Right hindlimb (tissue), 1 donor: ENCODE measurements at places on chromosomes 1 and 21.

- DNase-seq, result no peak
Measured at GRCh38 chr1:203480084-203480483, 4.5 kb downstream of the PRELP start.

- DNase-seq, result no peak
Measured at GRCh38 chr1:80064524-80064923, 1058.0 kb upstream of the ADGRL4 start.

DNA sequence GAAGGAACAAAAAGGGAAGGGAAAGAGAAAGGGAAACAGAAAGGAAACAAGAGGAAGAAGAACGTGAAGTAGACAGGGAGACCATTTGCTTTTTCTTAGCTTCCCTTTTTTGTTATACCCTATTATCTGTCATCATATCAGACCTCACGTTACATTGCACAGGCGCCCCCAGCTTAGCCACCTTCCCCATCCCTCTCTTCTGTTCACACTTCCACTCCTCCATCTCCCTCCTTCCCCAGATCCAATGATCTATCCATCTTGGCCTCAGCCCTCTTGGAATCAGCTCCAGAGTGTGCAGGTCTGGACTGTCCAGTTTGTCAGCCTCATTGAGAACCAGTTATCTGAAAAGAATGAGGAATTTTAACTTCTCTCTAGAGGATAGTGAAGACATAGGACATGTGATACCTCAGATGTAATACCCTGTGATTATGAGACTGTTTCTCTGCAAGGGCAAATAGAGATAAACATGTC is 101.1 kb upstream of the ERRFI1 start:
- no peak for DNase-seq

GRCh38 chr1:172324086-172324485 is 96.4 kb upstream of the C1orf105 start:
- DNase-seq, result no peak

DNA sequence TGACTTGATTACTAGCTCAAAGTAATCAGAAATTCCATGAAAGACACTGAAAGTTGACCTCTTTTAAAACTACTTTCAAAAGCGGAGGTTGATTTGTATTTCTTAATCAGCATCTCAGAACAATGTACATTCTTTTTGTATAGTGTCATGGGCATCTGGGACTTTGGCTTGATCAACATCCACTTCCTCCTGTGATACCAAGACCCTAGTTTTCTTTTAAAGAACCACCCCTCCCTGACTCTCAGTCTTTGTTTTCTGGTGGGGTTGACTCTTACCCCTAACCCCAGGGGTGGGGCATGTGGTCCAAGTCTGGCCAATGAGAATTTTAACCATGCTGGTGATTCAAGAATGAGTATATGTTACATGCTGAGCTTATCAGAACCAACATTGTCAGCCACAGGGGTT is 21.7 kb upstream of the IRF2BP2 start:
- no peak for DNase-seq

GRCh38 chr1:88581703-88582102 is 102.4 kb upstream of the PKN2 start:
- DNase-seq, result no peak

GRCh38 chr21:46157987-46158451 is 2.6 kb upstream of the FTCD start:
- peak; percentile 6 for DNase-seq

DNA sequence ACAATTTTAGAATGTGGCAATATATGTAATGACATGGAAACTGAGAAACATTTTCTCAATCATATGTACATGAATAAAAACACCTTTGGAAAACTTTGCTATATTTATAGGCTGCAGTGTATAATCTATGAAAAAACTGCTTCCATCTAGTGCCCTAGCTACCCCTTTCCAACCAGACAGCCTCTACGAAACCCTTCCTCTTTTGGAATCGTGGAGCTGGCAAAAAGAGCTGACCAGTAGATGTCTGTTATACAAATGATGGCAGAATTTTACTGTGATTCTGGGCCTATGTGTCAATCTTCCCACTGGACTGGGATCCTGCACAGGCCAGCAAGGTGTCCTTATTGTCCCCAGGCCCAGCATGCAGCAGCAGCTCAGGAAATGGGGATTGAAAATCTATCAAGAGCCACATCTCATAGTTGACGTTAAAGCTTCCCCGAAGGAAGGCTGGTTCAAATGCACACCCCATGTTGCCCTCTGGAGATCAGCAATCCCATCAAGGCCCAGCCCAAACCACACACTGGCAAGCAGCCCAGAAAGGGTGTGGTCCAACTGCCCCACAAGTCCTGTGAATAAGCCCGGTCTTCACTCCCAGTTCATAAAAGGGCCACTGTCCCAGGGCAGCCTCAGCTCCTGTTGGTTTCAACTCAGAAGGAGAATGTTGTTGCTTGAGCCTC is 8.8 kb upstream of the FAM20B start:
- DNase-seq, result peak; percentile 91

DNA sequence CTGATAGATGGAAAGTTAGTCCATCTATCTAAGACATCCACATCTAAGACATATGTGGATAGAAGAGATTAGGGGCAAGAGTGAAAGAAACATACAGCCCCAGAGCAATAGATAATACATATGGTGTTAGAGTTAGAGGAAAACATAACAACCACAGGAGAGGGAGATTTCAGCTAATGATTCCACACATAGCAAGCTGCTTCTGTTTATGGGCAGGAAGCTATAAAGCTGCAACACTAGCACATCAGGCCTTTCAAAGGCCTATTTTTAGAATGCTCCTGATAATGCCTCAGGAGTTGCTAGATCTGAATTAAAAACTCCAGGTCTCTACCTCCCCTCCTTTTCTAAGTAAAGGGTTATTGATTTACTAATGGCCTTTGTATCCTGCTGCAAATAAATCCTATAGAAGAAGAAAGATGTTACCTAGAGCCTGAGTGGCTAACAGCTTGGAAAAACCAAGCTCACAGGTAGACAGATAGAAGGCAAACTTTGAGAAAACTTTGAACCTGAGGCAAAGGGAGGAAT is 36.1 kb downstream of the BRINP2 start:
- no peak for DNase-seq

DNA sequence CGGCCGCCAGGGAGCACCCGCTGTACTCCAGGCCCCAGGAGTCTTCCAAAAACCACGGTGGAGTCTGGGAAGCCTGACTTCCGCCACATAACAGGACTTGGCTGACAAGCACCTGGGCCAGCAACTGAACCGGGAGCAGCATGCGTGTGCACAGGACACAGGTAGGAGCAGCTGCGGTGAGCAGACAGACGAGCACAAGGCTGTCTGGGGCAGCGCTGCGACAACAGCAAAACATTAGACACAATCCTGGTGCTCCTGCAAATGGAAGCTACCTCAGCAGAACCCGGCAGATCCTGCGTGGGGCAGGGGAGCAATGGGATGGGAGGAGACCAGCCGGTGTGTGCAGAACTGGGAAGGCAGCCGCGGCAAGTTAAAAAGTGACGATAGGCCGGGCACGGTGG is 80.4 kb downstream of the NPHP4 start:
- no peak for DNase-seq

- DNase-seq, result no peak
Measured at GRCh38 chr1:56803561-56804156, 15.5 kb downstream of the FYB2 start.

DNA sequence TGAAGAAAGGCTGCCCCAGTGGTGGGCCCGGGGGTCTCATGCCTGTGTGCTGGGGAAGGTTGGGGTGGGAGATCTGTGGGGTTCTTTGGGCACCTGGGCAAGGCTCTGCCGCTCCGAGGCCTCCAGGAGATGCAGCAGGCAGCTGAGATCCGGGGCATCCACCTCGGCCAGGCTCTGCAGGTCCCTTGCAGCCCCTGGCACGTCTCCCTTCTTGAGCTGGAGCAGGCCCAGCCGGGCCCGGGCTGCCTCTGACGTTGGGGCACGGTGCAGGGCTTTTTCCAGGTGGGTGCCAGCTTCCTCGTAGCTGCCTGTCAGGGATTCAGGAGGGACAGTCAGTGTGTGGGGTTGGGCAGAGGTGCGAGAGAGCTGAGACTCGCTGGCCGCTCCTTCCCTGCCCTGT is 11.4 kb upstream of the MMEL1 start:
- DNase-seq, result no peak

DNA sequence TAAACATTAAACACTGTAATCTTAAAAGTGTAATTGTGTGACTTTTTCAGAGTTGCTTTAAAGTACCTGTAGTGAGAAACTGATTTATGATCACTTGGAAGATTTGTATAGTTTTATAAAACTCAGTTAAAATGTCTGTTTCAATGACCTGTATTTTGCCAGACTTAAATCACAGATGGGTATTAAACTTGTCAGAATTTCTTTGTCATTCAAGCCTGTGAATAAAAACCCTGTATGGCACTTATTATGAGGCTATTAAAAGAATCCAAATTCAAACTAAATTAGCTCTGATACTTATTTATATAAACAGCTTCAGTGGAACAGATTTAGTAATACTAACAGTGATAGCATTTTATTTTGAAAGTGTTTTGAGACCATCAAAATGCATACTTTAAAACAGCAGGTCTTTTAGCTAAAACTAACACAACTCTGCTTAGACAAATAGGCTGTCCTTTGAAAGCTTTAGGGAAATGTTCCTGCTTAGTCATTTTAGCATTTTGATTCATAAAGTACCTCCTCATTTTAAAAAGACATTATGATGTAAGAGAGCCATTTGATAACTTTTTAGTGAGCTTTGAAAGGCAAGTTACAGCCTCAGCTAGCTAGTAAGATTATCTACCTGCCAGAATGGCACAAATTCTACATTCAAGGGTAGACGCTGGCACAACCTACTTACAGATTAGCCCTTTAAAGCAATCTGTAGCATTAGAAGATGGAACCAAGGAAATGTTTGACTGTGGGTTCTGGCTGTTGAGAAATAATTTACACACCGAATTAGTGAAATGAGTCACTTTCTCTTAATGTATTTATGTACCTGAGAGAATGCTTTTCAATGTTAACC is 9.4 kb downstream of the SOD1 start:
- DNase-seq, result no peak

DNA sequence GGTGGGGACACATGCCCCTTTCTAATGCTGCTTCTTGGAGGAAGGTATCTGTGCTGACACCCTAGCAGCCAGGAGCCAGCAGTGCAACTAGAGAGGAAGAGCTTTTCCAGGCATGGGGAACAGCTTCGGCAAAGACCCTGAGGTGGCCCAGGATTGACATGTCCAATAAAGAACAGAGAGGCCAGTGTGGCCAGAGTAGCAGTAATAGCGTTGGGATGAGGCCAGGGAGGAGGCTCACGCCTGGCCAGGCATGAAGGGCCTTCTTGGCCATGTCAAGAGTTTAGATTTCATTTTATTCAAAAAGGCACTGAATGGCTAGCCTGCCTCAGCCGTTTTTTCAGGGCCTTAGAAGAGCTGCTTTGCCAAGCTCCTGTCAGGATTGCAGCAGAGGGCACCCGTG is 16.3 kb upstream of the ADAMTSL4 start:
- DNase-seq, result no peak

DNA sequence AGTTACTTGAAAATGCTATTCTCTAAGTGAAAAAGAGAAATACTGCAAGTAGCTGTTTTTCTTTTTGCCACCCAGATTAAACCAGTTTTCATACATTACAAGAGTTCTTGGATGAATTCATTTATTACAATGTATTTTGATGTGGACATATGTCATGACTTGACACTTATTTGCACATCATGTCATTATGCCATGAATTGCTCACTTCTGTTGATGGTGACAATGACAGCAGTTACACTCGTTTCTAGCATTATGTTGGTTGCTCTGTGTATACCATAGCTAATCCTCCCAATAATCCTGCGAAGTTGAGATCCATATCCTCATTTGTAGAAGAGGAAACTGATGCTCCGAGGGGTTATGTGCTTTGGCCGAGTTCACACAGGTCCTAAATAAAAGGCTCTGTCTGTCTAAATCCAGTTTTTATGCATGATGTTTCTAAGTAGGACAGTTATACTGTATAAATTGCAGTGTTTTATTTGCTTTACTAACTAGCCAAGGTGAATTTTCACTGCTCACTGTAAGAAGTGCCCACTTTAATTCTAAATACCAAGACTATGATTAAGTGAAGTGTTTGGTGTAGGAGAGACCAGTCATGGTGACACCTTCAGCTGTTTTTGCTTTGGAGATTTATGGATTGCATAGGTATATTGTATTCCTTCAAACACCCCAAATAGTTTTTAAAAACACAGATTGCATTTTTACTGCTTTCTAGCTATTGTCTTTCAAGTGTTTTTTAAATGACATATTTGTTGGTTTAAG is 56.7 kb downstream of the PRDM2 start:
- DNase-seq, result no peak

GRCh38 chr1:13699936-13700520 is at the start of gene PRDM2:
Gene PRDM2, plus strand, starts transcription at chr1:13700188. Its CDS starts 15,418 bp downstream, at chr1:13715606.
- peak; percentile 70 for DNase-seq

DNA sequence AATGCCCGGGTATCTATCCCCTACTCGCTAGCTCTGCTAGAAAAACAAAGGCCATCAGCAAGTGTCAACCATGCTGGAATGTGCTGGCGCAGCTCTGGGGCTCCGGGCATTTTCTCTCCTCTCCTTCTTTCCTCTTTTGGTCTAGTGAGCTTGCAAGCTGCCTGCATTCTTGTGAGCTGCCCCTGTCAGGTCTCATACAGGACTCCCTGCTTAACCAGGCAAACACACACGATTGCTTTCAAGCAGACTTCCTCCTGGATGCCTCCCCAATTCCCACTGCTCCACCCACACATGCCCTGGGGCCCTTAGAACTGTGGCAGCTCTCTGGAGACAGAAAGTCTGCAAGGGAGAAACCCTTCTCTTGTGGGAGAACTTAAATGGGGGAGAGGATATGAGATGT is 35.7 kb upstream of the SUCO start:
- peak; percentile 23 for DNase-seq

DNA sequence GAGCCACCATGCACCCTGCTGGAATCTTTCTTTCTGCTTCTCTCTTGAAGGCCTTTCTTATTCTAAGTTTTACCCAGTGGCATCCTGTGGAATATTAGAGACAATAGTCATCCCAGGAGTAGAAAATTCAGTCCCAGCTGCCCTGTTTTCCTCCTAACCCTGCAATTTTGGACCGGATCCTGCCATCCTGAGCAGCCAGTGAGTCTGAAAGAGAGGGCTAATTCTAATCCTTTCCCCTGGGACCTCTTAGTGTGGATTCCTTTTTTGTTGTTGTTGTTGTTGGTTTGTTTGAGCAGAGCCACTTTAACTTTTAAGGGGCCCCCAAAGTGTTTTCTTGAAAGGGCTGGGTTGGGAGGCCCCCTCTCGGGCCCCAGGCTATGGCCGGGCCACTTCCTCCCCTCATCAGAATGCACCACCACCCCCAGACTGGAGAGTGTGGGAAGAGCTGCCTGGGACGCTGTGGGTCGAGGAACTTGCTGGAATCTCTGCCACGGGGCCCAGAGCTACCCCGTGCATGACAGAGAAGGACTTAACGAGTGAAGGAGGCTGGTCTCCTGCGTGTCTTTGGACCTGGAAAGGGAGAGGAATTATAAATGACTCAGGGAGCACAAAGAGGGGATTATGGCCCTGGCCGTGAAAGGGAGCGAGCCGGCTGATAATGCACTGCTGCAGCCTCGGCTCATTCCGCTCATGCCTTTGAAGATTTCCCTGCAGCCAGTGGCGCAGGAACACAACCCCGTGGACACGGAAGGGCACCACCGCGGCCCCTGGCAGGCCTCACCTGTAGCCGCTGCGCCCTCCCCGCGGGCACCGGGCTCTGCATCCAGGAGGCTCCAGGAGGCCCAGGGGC is 81.0 kb upstream of the AKT3 start:
- no peak for DNase-seq
